ENCODE measurements at places on chromosomes 4 and X. TPM values are rescaled to one million over a fixed set of nuclear protein-coding genes. Genes with fewer than 3 reads are reported as not detected.

The CPLX1 gene
- 10.5 TPM for total RNA-seq

GRCh38 chr4:61320631-61321030, 120.5 kb downstream of the ADGRL3 start:
- no peaks in the 10 kb centered on the region for H3K36me3 ChIP-seq
- H3K27me3 ChIP-seq, result no peaks in the 10 kb centered on the region
- no peak overlapping the region for H3K4me3 ChIP-seq
- H3K27ac ChIP-seq, result no peak overlapping the region
- DNase-seq, result no peak
- H3K4me1 ChIP-seq, result no peaks in the 10 kb centered on the region

- no peak overlapping the region for H3K27ac ChIP-seq
- H3K4me3 ChIP-seq, result no peak overlapping the region
- no peaks in the 10 kb centered on the region for H3K36me3 ChIP-seq
- H3K4me1 ChIP-seq, result no peaks in the 10 kb centered on the region
- DNase-seq, result no peak
Observed at GRCh38 chrX:129953334-129953648, 29.1 kb upstream of the BCORL1 start.

DNA sequence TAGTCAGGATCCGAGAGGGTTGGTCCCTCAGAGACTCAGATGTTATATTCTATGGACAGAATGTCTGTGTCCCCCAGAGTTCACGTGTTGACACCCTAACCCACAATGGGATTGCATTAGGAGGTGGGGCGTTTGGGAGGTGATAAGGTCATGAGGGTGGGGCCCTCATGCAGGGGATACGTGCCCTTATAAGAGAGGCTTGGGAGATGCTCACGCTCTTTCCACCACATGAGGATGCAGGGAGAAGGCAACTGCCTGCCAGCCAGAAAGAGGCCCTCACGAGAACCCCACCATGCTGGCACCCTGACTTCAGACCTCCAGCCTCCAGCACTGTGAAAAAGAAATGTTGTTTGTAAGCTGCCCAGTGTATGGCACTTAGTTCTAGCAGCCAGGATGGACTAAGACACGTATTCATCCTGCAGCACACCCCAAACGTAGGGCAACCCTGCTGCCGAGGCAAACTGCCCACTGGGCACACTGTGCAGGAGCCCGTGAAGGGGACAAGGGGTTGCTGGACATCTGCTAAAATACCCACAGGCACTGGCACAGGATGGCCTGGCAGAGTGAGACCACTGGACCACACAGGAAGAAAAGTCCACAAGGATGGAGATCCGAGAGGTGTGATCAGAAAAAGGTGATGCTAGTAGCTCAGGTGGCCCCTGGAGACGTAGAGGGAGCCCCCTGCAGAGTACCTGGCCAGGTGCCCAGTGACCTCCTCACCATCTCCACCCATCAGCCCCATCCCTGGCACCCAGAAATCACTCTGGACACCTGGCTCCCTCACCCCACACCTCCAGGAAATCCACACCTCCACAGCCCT, 62.7 kb downstream of the HTRA3 start:
- H3K4me3 ChIP-seq, result no peak overlapping the region

DNA sequence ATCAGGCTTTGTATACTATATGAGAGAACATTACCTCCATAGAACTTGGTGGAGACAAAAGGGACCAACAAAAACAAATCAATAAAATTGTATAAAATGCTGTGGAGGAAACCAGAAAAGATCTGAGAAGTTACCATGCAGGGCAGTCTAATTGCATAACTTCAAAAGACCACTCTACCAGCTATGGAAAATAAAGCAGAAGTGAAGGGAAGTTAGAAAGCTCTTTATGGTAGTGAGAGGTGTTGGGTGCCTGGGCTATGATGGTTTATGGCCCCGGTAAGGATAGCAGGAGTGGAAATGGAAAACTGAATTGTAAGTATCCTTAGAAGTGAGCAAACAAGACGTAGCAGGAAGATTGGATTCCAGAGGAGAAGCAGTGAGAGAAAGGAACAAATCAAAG, 3.1 kb downstream of the TMEM184C start:
- H3K36me3 ChIP-seq, result peaks cover 19% of the 10 kb centered on the region
- H3K4me1 ChIP-seq, result peaks cover 54% of the 10 kb centered on the region
- H3K27ac ChIP-seq, result no peak overlapping the region
- H3K4me3 ChIP-seq, result no peak overlapping the region
- no peak for DNase-seq

DNA sequence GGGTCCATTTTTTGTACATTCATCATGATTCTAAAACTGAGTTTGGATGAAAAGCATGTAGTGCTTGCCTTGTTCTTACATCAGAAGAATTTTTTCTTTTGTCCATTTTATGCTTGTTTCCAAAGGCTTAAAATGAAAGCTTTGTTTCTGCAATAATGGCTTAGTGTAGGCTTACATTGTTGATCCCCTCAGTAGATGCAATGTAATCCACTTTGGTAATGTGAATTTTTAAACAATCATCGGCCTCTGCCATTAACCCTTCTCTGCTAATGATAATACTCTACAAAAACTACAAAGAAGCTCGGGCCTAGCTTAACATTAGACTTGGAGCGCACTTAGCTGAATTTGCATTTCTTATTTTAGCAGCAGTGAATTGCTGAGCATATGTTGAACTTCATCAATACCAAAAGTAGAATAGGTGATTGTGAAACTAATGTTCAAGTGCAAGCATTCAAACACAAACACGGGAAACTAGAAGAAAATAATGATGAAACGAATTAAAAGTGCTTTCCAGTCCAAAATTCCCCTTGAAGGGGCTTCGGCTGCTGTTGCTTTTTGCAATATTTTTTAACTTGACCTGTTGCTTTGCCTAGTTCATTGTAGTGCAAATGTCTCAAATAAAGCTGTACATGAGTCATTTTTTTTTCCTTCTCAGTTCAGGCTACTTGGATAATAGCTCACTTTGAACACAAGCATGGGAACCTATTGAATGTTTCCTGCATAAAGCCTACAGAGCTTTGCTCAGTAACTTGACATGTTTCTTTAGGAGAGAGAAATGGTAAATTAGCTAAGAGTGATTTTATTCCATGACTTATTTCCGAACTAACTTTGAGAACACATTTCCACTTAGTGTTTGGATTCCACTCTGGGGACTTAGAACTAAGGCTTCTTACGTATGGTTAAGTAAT, 66.5 kb downstream of the SLIT2 start:
- DNase-seq, result no peak
- H3K4me1 ChIP-seq, result no peaks in the 10 kb centered on the region
- H3K36me3 ChIP-seq, result no peaks in the 10 kb centered on the region
- no peak overlapping the region for H3K27ac ChIP-seq
- H3K27me3 ChIP-seq, result no peaks in the 10 kb centered on the region

DNA sequence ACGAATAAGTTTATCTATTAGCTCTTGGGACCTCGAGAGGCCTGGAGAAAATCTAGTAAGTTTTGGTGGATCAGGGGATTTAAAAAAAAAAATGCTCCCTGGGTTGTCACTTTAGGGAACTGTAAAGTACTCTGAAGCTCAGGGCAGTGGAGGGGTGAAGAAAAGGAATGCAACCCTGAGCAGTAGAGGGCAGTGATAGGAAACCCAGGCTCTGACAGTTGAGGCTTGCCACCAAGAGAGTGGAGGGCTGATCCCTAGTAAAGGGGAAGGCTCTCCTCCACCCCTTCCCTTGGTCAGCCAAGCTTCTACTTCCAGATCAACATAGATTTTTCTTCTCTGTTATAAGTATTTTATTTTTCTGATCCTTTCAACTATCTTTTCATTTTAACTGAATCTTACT, 73.1 kb downstream of the FBXO8 start:
- H3K4me3 ChIP-seq, result no peak overlapping the region
- peaks cover 5% of the 10 kb centered on the region for H3K4me1 ChIP-seq
- H3K27ac ChIP-seq, result no peak overlapping the region
- no peaks in the 10 kb centered on the region for H3K36me3 ChIP-seq
- H3K27me3 ChIP-seq, result peaks cover 40% of the 10 kb centered on the region

- no peak for DNase-seq
- H3K4me1 ChIP-seq, result no peaks in the 10 kb centered on the region
- H3K36me3 ChIP-seq, result no peaks in the 10 kb centered on the region
- peaks cover 3% of the 10 kb centered on the region for H3K27me3 ChIP-seq
Observed at GRCh38 chrX:112874175-112874574, 33.5 kb upstream of the AMOT start.

DNA sequence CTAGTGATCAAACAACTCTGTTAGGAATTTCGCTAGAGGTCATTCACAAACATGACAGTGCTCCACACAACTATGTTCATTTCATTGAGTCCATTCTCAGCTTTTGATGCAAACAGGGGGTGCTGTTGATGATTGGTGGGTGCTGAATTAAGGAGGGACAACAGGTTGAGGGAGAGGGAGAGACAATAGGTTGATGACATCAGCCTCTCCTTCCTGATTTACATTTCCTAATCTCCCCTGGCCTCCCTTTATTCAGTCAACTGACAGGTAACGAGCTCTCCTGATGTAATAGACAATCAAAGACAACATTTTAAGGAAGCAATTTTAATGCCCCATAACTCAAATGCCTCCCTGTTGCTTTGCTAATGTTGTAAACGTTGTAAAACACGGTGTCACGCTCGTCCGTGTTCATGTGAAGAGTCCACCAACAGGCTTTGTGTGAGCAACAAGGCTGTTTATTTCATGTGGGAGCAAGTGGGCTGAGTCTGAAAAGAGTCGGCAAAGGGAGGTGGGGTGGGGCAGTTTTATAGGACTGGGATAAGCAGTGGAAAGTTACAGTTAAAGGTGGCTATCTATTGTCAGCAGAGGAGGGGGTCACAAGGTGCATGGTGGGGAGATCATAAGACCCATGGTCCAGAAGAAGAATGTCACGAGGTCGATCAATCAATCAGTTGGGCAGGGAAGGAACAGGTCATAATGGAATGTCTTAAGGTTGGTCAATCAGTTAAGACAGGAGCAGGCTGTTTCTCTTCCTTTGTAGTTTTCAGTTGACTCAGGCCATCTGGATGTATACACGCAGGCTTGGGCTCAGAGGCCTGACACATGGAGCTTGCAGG, 4.8 kb upstream of the GAR1 start:
- H3K27ac ChIP-seq, result no peak overlapping the region
- no peaks in the 10 kb centered on the region for H3K27me3 ChIP-seq
- H3K4me3 ChIP-seq, result no peak overlapping the region
- H3K4me1 ChIP-seq, result no peaks in the 10 kb centered on the region

The SAGE1 gene
- total RNA-seq, result not detected

The SPATA18 gene
- total RNA-seq, result 15.1 TPM

The SOWAHD gene
- 0.53 TPM for total RNA-seq

Measured in adrenal gland (tissue), 19 donors.